H1 (cell line): ENCODE measurements at places on chromosomes 5 and 9.

DNA sequence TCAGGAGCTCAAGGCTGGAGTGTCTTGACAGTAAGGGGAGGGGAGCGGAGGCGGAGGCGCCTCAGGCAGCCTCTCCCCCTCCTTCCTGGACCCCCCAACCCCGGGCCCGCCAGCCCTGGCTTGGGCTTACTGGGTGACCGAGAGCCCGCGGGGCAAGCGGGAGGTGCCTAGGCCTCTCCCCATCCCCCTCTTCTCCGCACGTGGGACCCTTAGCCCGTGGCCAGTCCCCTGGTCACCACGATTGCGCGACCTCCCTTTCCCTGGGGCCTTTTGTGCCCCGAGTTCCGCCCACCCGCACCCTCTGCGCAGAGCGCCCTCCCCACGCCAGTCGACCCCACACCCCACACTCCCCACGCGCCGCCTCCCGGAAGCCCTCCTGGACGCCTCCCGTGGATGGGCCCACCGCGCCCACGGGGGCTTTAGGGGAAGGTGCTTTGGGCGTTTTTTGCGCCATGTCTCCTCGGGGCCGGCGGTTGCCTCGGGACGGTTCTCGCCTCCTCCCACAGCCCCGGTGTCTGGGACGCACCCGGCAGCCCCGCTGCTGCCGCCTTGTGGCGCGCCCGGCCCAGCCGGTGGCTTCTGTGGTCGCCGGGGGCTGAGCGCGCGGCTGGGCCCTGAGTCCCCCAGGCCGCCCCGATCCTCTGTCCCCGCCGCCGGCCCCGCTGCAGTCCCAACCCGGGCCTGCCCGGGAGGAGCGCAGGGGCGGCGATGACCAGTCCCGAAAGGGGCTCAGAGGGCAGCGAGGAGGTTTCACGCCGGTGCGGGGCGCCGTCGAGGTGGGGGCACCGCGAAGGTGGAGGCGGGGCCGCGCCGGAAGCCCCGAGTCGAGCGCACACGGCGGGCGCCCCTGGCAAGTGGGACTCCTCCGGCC, 3.2 kb downstream of the TOR4A start:
- H3K27ac ChIP-seq = no peak overlapping the region
- H3K4me1 ChIP-seq = peaks cover 21% of the 10 kb centered on the region
- peaks cover 27% of the 10 kb centered on the region for H3K27me3 ChIP-seq
- no peaks in the 10 kb centered on the region for H3K36me3 ChIP-seq
- DNase-seq = no peak
- H3K4me3 ChIP-seq = peak overlapping the region; percentile 42

DNA sequence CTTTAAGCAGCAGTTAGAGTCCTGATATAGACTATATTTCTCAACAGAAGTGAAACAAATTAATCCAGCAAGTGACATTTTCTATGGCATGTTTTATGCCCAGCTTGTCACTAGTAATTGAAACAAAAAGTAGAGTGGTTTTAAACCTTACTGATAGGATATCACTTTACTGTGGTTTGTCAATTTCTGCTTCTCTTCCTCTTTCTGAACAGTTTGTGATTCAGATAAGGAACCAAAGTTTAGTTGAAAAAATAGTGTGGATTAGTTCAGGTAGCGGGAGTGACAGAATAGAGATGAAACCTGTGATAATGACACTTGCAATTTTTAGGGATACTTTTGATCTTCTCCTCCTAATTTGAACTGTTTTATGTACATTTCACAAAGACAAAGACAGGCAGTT, 485.7 kb upstream of the EDIL3 start:
- DNase-seq = no peak
- no peaks in the 10 kb centered on the region for H3K4me1 ChIP-seq
- H3K27ac ChIP-seq = no peak overlapping the region
- H3K27me3 ChIP-seq = no peaks in the 10 kb centered on the region

DNA sequence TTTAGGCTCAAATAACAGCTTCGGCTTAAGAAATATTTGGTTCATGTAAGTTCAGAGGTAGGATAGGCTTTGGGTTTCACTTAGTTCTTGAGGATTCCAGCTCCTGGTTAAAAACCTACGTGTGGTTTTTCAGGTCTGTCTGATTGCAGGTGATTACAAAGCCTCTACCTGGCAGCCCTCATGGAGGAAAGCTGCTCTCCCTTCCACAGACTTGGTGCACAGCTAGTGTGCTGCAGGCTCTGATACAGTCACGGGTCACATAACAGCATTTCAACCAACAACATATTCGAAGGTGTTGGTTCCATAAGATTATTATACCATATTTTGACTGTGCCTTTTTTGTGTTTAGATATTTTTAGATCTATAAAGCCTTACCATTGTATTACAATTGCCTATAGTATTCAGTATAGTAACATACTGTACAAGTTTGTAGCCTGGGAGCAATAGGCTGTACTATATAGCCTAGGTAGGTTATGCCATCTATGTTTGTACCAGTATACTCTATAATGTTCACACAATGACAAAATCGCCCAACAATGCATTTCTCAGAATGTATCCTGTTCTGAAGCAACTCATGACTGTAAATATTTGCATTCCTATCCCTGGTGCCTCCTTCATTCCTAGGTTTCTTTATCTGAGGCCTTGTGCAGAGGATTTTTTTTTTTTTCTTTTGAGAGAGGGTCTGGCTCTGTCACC, 8.0 kb upstream of the DCP2 start:
- H3K4me3 ChIP-seq = no peak overlapping the region
- H3K4me1 ChIP-seq = peaks cover 3% of the 10 kb centered on the region
- H3K27me3 ChIP-seq = no peaks in the 10 kb centered on the region
- H3K36me3 ChIP-seq = no peaks in the 10 kb centered on the region
- DNase-seq = no peak
- H3K27ac ChIP-seq = no peak overlapping the region

GRCh38 chr9:120710110-120710981, 3.9 kb downstream of the MEGF9 start:
- H3K36me3 ChIP-seq = no peaks in the 10 kb centered on the region
- no peaks in the 10 kb centered on the region for H3K4me1 ChIP-seq
- no peak overlapping the region for H3K4me3 ChIP-seq
- H3K27me3 ChIP-seq = peaks cover 17% of the 10 kb centered on the region
- DNase-seq = no peak
- H3K27ac ChIP-seq = no peak overlapping the region

- H3K27me3 ChIP-seq = no peaks in the 10 kb centered on the region
- no peak overlapping the region for H3K4me3 ChIP-seq
- DNase-seq = no peak
- no peaks in the 10 kb centered on the region; the same call in 1 of the 2 replicates for H3K36me3 ChIP-seq
- H3K27ac ChIP-seq = no peak overlapping the region
- peaks cover 3% of the 10 kb centered on the region; the same call in 1 of the 2 replicates for H3K4me1 ChIP-seq
These were observed 7.4 kb downstream of the TBC1D2 start for GRCh38 chr9:98247831-98248657.

DNA sequence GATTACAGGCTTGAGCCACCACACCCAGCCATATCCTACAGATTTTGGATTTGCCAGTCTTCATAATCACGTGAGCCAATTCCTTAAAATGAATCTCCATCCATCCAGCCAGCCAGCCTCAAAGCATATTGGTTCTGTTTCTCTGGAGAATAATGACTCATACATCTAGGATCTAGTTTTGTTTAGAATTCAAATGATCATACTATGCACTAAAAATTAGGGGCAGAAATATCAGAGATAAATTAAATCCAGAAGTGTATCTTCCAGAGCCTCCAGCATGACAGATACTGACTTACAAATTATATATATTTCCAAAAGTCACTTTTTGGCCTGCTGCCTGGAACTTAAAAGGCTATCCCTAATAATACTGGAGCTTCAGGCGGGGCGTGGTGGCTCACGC, 119.1 kb upstream of the NR5A1 start:
- DNase-seq = no peak
- no peak overlapping the region for H3K4me3 ChIP-seq
- no peaks in the 10 kb centered on the region for H3K27me3 ChIP-seq
- no peak overlapping the region for H3K27ac ChIP-seq

DNA sequence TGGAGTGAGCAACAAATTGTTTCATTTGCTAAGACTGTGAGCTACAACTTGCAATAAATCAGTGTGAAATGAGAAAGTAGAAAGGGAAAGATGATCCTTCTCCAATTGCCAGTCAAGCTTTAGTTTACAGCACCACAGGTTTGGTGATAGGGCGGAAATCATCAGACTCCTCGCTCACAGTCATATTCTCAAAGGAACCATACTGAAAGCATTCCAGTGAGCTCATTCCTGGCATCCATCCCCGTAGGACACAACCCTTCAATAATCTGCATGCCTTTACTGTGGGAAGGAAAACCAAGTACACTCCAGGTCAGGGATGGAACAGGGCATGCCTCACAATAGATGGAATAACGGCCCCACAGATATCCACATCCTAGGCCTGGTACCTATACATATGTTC, 80.7 kb downstream of the FSTL4 start:
- no peaks in the 10 kb centered on the region for H3K36me3 ChIP-seq
- H3K4me3 ChIP-seq = no peak overlapping the region
- no peaks in the 10 kb centered on the region for H3K4me1 ChIP-seq
- H3K27me3 ChIP-seq = no peaks in the 10 kb centered on the region
- H3K27ac ChIP-seq = no peak overlapping the region
- no peak for DNase-seq

- no peak overlapping the region for H3K4me3 ChIP-seq
- no peak overlapping the region for H3K27ac ChIP-seq
- H3K36me3 ChIP-seq = no peaks in the 10 kb centered on the region
- DNase-seq = no peak
- H3K27me3 ChIP-seq = no peaks in the 10 kb centered on the region
These were observed 254.7 kb downstream of the MAN2A1 start for GRCh38 chr5:109944461-109944860.

DNA sequence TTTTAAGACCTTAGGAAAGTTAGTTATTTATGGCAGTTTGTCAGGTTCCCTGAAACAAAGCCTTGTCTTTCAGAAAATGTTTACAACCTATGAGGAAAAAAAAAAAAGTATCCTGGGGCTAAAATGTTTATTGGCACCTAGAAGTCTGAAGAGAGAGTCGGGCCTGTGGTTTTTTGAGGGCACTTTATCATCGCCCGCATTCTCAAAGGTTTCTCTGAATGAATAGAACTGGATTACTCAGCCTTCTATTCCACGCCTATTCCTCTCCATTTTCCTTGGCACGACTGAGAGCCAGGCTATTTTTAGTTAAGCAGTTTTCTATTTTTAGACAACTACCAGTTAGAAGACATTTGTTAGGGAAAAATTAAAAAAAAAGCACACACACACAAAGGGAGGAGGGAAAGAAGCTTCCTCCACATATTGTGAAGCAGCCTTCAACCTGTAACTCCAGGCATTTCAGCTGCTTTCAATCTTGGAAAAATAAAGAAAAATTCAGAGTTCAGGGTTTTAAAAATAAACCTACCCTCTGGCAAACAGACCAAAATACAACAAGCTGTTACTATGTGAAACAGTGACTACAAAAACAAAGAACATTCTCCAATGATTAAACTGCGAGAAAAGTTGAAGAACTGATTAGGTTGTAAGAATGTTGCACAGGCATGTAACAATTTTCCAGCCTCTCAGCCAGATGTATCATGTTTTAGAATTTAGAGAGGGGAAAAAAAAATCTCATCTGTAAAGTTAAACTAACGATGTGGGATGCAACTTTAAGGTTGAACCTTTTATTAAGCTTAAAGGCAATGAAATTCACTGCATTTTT, 97.0 kb downstream of the MEF2C start:
- H3K36me3 ChIP-seq = no peaks in the 10 kb centered on the region
- peak; percentile 5 for DNase-seq
- no peak overlapping the region for H3K4me3 ChIP-seq
- H3K4me1 ChIP-seq = peaks cover 8% of the 10 kb centered on the region

- no peak overlapping the region for H3K27ac ChIP-seq
- no peaks in the 10 kb centered on the region for H3K4me1 ChIP-seq
- H3K36me3 ChIP-seq = no peaks in the 10 kb centered on the region
- H3K27me3 ChIP-seq = no peaks in the 10 kb centered on the region
- no peak for DNase-seq
These were observed 28.4 kb upstream of the AOPEP start for GRCh38 chr9:94697972-94698581.

DNA sequence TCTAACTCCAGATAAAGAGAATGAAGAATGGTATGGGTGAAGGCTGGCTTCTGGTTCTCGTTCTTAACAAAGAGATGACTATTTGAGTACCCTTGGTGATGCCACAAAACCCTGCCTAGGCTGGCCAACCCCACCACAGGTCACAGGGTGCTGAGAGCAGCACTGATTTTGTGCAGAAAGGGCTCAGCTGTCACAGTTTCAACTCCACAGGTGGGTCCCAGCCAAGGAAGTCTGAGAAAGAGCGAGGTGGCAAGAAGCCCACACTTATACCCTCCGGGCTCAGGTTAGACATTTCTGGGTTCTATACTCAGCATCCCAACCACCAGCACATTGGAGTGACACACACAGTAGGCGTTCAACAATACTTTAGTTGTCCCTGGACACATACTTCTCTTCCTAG, 118.1 kb downstream of the SLIT3 start:
- H3K4me1 ChIP-seq = no peaks in the 10 kb centered on the region
- no peak overlapping the region for H3K4me3 ChIP-seq
- no peak overlapping the region for H3K27ac ChIP-seq
- H3K36me3 ChIP-seq = no peaks in the 10 kb centered on the region
- DNase-seq = no peak

DNA sequence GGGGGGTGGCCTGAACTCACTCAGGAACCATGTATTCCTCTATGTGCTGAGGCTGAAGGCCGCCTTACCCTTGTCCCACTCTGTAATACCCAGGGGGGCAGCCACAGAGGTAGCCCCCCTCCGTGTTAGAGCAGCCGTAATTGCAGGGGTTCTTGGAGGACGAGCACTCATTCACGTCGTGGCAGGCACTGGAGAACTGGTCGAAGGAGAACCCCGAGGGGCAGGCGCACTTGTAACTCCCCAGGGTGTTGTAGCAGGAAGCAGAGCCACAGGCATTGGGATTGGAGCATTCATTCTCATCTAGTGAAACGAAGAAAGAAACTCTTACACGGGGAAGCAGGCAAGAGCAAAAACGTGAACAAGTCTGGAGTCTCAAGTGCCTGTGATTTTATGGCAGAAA, 179.8 kb downstream of the SLC12A2 start:
- DNase-seq = no peak
- no peaks in the 10 kb centered on the region for H3K36me3 ChIP-seq
- H3K4me3 ChIP-seq = no peak overlapping the region
- no peaks in the 10 kb centered on the region for H3K27me3 ChIP-seq
- H3K4me1 ChIP-seq = no peaks in the 10 kb centered on the region
- H3K27ac ChIP-seq = no peak overlapping the region

GRCh38 chr5:180910735-180911134, 11.8 kb downstream of the BTNL8 start:
- no peak overlapping the region for H3K4me3 ChIP-seq
- peaks cover 6% of the 10 kb centered on the region for H3K4me1 ChIP-seq
- H3K27me3 ChIP-seq = no peaks in the 10 kb centered on the region
- no peak for DNase-seq
- no peak overlapping the region for H3K27ac ChIP-seq
- no peaks in the 10 kb centered on the region for H3K36me3 ChIP-seq
